G401 (cell line): ENCODE measurements at places on chromosomes 11 and 22. TPM values are rescaled to one million over a fixed set of nuclear protein-coding genes. Genes with fewer than 3 reads are reported as not detected.

DNA sequence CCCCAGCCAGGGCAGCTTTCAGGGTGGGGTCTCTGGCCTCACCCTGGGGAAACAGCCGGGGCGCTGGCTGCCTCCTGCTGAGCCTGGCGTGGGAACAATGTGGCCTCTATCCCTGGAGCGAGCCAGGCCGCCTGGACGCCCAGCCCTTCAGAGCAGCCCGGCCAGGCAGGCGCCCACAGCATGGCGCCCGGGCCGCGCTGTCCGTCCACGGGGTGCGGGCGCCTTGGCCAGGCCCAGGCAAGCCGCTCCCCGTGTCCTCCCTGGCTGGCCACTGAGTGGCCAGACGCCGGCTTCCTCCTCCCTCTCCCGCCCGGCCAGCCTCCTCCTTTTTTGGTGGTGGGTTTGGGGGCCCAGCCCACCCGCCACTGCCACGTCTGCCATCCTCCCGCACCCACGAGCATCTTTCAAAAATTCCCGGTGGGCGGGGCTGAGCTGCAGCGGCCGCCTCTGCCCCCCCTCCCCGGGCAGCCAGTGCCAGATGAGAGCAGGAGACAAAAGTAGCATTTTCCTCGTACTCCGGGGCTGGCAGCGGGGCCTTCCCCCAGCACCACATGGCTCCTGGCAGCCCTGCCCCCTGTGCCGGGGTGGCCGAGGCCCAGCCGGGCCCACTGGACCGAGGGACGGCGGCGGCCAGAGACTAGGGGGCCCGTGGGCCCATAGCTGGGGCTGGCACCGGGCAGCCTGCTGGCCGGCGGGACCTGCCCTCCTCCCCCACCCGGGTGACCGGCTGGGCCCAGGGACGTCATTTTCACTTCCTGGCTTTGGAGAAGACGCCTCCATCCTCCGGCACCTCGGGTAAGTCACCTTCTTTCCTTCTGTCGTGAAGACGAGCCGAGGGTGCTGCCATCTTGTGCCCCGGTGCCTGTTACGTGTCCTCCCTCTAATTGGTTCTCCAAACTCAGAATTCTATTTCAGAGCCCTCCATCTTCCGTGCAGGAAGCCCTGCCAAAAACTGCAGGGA lies 70.2 kb upstream of the PPARA start:
- DNase-seq: peak; percentile 82

Gene CARD10
- 18.3 and 26.0 TPM in 2 replicates for total RNA-seq

Gene H19
- 17.0 and 19.9 TPM in 2 replicates for total RNA-seq

Gene GVQW3
- total RNA-seq: 1.4 and 5.2 TPM in 2 replicates

Gene PATE4
- not detected in 2 replicates for total RNA-seq

Gene ENTHD1
- total RNA-seq: not detected in 2 replicates
